CD14-positive monocyte (primary cell): ENCODE measurements at places on chromosomes 13 and 19.
A peak's percentile ranks its signal among the peaks of the same experiment; 100 is the strongest.

DNA sequence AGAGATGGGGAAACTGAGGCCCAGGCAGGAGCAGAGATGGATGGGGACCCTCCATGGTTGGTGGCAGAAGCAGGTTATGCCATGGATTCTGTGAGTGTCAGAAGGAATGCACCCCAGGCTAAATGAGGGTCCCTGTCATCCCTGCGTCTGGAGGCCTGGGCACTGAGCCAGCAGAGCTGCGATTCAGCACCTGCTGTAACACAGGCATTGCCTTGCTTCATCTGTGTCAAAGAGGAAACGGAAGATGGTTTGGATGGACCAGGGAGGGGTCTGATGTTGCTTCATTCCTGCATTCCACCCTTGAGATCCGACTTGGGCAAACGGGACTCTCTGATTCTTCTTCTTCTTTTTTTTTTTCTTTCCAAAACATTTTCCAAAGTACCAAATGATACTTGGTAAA, 1.2 kb downstream of the C5AR1 start:
- H3K27ac ChIP-seq, result peak overlapping the region; percentile 92
- peak; percentile 93 for DNase-seq
- peak overlapping the region; percentile 45 for H3K4me3 ChIP-seq
- H3K36me3 ChIP-seq, result peaks cover 14% of the 10 kb centered on the region
- H3K27me3 ChIP-seq, result no peaks in the 10 kb centered on the region

GRCh38 chr19:30287259-30287658, 84.9 kb upstream of the ZNF536 start:
- H3K27ac ChIP-seq, result no peak overlapping the region
- no peak for DNase-seq
- no peak overlapping the region for H3K4me3 ChIP-seq
- H3K4me1 ChIP-seq, result no peaks in the 10 kb centered on the region
- no peaks in the 10 kb centered on the region for H3K27me3 ChIP-seq
- H3K36me3 ChIP-seq, result no peaks in the 10 kb centered on the region

DNA sequence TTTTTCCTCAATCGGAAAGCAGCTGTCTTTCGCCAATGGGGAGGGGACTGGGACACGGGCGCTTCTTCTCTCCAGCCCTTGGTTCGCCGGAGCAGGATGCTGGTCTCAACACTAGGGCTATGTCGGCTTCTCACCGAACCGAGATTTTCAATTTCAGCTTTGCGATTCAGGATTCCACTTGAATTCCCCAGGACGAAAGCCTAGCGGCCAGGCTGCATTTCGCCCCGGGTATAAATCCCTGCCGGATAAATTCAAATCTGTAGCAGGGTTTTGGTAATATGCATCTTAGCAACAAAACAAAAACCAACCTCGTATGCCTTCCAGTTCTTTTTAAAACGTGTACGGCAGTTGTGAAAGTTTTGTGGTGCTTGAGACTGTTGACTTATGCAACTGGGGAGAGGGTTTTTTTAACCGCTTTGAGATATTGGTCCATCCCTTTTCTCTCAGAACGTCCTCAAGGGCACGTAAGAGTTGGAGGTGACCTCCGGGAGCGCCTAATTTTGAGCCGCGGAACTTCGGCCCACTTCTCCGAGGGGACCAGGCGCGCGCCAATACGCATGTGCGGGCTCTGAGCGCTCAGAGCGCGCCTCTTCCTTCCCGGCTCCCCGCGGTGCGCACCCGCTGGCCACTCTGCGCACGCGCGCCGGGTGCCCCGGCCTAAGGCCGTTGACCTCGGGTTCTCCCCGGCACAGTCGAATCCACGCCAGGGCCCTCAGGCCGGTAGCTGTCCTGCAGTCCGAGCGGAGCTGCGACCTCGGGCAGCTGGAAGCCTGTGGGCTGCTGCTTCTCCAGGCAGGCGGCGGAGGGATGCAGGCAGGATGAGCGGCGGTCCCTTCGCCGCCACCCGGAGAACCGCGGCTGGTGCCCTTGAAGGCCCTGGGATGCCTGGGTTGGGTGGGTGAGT, 7.6 kb downstream of the POU4F1 start:
- H3K4me3 ChIP-seq, result peak overlapping the region; percentile 51
- H3K36me3 ChIP-seq, result no peaks in the 10 kb centered on the region
- H3K27ac ChIP-seq, result no peak overlapping the region
- no peak for DNase-seq
- peaks cover 25% of the 10 kb centered on the region for H3K4me1 ChIP-seq

DNA sequence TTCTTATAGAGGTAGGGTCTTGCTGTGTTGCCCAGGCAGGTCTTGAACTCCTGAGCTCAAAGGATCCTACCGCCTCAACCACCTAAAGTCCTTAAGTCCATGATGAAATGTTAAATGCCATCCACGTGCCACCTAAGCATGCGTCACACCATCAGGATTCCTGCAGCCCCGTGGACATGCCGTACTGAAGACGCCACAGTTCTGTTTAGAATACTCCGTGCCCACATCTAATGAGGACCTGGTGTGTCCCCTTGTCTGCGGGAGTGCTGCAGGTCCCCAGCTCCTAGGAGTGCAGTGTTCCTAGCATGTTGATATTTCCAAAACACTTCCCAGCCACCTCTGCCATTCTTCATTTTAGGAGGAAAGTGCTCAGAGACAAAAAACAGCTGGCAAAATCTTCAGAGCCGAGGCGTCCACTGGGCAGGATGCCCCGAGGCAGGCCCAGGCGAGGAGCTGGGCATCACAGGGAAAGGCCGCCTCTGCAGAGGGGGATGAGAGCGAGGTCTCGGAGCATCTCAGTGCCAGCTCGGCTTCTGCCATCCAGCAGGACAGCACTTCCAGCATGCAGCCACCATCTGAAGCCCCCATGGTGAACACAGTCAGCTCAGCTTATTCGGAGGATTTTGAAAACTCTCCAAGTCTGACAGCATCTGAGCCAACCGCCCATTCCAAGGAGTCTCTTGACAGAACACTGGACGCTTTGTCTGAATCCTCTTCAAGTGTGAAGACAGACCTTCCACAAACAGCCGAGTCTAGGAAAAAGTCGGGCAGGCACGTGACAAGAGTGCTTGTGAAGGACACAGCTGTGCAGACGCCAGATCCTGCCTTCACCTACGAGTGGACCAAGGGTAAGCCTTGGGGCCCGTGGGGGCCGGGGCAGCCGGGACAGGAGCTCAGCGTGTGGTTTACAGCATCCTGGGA, 13.2 kb downstream of the C19orf44 start:
- H3K27me3 ChIP-seq, result no peaks in the 10 kb centered on the region
- no peaks in the 10 kb centered on the region for H3K4me1 ChIP-seq

DNA sequence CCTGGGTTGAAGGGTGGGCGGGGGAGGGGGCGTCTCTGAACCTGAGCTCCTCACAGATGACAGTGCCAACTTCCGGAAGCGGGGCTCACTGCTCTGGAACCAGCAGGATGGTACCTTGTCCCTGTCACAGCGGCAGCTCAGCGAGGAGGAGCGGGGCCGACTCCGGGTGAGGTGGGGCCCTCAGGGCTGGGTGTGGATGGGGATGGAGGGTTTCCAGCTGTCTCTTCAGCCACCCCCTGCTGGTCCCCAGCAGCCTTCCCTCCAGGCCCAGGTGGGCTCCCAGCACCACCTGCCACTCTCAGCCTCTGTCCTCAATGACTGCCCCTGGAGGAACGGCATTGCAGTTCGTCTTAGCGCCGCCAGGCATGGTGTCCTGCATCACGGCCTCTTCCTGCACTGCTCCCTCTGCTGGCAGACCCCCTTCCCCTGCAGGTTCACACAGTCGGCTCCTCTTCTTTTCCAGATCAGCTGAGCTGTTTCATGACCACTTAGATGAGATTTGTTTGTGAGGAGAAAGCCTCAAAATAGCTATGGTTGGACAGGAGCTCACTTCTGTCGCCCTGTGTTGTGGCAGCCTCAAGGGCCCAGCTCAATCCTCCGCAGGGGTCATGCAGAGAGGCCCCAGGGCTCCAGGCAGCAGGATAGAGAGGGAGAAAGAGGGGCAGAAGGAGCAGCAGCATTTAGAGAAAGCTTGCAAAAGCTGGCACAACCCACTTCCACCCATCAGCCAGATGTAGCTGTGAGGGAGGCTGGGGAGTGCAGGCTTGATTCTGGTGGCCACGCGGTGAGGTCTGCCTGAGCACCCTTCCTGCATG, 2.5 kb upstream of the GARIN5A start:
- no peaks in the 10 kb centered on the region for H3K27me3 ChIP-seq
- no peak overlapping the region for H3K27ac ChIP-seq
- no peak for DNase-seq
- no peak overlapping the region for H3K4me3 ChIP-seq

- H3K36me3 ChIP-seq, result no peaks in the 10 kb centered on the region
- peaks cover 17% of the 10 kb centered on the region for H3K4me1 ChIP-seq
- no peak overlapping the region for H3K4me3 ChIP-seq
- no peak for DNase-seq
Observed at GRCh38 chr13:51625555-51626345, 41.5 kb downstream of the WDFY2 start.

GRCh38 chr13:27712421-27712820, 79.9 kb upstream of the GSX1 start:
- H3K4me1 ChIP-seq, result no peaks in the 10 kb centered on the region
- H3K4me3 ChIP-seq, result no peak overlapping the region
- no peak overlapping the region for H3K27ac ChIP-seq

GRCh38 chr13:66530686-66531085, 699.5 kb downstream of the PCDH9 start:
- no peaks in the 10 kb centered on the region for H3K36me3 ChIP-seq
- H3K4me1 ChIP-seq, result peaks cover 2% of the 10 kb centered on the region
- H3K27ac ChIP-seq, result no peak overlapping the region
- no peaks in the 10 kb centered on the region for H3K27me3 ChIP-seq

DNA sequence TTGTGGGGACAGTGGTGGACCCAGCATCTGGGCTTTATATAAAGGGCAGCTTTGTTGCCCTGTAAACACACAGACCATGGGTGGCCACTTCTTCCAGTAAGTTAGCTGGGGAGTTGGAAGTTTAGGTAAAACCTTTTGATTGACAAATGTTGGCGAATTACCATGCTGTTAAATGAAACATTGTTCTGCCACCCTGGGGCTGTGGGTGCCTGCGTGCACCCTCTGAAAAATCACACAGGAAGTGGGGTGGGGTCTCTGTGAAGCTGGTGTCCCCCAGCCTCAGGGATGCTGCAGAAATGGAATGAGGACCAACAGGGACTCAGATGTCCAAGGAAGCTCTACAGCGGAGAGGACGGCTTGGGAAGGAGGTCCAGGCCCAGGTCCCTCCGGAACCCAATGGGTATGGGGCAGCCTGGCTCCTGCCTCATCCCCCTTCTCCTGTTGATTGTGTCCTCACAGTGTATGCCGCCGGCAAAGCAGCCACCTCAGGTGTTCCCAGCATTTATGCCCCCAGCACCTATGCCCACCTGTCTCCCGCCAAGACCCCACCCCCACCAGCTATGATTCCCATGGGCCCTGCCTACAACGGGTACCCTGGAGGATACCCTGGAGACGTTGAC, 2.8 kb upstream of the USF2 start:
- peaks cover 7% of the 10 kb centered on the region for H3K36me3 ChIP-seq
- no peak overlapping the region for H3K4me3 ChIP-seq
- H3K27me3 ChIP-seq, result no peaks in the 10 kb centered on the region
- H3K4me1 ChIP-seq, result peaks cover 53% of the 10 kb centered on the region
- no peak overlapping the region for H3K27ac ChIP-seq

GRCh38 chr13:37539170-37539569, 59.4 kb downstream of the POSTN start:
- no peaks in the 10 kb centered on the region for H3K4me1 ChIP-seq
- H3K4me3 ChIP-seq, result no peak overlapping the region
- H3K27me3 ChIP-seq, result no peaks in the 10 kb centered on the region
- no peaks in the 10 kb centered on the region for H3K36me3 ChIP-seq
- DNase-seq, result no peak

DNA sequence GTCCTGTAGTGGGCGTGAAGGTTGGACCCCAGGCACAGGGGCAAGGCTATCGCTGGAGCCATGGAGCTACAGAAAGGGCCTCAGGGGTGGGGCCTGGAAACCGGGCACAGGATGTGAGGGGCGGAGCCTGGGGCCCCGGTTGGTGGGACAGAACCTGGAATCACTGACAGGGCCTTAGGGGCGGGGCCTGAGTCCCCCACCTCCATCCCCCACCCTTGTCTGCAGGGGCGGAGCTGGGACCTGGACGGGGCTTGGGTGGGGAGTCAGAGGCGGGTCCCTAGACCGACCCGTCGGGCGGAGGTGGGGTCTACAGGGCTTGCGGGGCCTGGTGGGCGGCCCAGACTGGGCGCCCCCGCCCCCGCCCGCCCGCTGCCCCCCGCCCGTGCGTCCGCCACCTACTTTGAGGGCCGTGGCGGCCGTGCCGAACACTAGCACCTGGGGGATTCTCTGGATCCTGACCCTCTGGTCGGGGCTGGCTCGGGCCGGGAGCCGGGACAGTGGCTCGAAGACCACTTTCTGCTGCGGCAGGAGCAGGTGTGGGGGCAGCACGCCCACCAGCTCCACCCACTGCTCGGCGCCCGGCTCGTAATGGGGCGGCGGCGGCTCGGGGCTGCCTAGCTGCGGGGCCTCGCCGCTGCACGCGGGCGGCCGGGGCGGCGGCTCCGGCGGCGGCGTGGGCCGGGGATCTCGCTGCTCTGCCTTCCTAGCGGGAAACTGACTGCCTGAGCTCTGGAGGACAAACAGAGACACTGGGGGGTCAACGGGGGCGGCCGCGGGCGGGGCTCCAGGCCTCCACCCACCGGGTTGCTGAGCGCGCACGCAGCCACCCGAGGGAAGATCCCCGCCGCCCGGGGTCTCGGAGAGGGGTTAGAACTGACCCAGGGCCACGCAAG, 26.3 kb downstream of the DCAF15 start:
- H3K27me3 ChIP-seq, result no peaks in the 10 kb centered on the region
- peak; percentile 60 for DNase-seq
- H3K4me3 ChIP-seq, result peak overlapping the region; percentile 33
- H3K36me3 ChIP-seq, result peaks cover 52% of the 10 kb centered on the region
- H3K27ac ChIP-seq, result peak overlapping the region; percentile 76
- H3K4me1 ChIP-seq, result peaks cover 45% of the 10 kb centered on the region
